ENCODE measurements at places on chromosomes 5 and 9.

DNA sequence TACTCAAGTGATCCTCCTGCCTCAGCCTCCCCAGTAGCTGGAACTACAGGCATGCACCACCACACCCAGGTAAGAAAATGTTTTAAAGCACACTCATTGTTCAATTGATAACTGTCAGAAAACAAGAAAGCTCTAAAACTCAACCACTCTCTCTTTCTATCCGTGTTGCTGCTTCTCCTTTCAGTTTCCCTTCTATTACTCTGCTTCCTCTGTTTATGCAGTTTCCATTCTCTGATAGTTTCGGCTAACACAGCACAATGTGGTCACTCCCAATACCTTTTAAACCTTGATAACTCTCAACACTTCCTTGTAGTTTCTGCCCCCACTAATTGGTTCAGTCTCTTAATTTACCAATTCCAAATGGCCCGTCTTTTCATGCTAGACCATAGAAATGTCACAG is 59.2 kb upstream of the NR4A3 start:
- DNase-seq, result no peak

GRCh38 chr9:94812343-94812742 is 85.8 kb downstream of the AOPEP start:
- DNase-seq, result no peak

- peak; percentile 31 for DNase-seq
These were observed 118.9 kb upstream of the ELL2 start for GRCh38 chr5:96080557-96080956.

- DNase-seq, result no peak
These were observed 482.9 kb downstream of the TMEM38B start for GRCh38 chr9:106177216-106177615.

DNA sequence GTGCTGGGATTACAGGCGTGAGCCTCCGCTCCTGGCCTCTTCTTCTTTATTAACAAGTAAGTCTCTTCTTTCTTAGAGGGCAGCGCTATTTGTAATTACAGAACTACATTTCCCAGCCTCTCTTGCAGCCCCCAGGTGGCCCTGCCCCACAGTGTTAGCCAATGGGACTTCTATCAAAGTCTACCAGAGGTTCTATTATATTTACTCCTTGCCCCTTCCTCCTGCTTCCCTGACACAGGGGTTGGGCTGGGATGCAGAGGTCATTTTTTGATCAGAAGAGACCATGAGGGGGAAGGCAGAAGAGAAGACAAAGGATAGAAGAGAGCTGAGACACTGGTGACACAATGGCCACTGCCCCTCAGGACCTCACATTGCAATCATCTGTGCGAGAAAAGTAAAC is 224.2 kb downstream of the SYK start:
- DNase-seq, result no peak

- no peak for DNase-seq
These were observed 2.0 kb upstream of the ADAMTS6 start for GRCh38 chr5:65483546-65484346.

- peak; percentile 11 for DNase-seq
These were observed 282.1 kb downstream of the CRB2 start for GRCh38 chr9:123637945-123638634.

DNA sequence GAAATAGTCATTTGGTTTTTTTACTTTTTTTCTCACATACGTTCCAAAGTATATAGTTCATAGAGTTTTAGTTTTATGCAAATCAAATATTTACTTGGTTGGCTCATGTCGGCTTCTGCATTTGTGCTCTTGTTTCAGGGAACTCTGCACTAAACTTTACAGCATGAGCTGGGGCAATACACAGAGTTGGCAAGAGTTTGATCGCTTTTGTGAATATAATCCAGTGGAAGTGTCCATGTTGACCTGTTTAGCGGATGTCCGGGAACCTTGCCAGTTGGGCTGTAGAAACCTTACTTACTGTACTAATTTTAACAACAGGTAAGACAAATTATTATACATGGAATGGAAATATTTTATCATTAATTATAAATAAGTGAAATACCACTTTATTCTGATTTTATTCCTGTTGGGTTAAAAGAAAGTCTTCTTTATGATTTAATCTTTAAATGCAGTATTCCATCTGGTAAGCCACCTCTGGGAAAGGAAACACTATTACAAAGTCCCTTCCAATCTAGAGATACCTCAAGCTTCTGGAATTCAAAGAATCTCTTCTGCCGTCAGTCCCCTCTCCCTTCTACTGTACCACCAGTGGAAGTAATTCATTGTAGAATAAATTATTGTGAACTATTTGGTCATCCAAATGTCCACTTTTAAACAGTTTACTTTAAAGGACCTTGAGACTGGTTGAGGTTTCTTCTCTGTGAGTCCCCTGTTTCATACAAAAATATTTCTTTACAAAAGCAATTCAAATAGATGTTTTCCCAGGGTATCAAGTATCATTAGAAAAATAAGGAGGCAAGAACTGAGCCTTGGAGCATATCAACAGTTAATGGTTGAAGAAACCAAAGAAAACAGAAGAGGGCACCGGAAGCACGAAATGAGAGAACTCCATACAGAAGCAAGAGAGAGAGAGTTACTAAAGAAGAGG is 45.2 kb upstream of the GLIPR2 start:
- no peak for DNase-seq

DNA sequence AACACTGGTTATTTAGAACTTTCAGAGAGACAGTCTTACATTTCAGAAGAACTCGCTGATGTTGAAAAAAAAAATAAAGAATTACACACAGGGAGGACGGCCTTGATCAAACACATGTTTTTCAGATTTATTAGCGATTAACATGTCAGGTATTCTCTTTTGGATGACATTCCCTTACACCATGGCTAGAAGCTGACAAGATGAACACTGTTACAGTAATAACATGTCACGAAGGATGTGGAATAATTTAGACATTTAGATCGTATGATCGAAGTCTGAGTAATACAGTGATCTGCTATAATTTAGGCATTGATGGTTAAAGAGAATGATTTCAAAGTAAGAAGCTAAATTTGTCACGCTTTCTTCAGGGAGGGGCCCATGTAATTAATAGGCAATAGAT is 24.6 kb upstream of the FBXL7 start:
- no peak for DNase-seq

- no peak for DNase-seq
These were observed 14.5 kb upstream of the LPCAT1 start for GRCh38 chr5:1538276-1538675.

DNA sequence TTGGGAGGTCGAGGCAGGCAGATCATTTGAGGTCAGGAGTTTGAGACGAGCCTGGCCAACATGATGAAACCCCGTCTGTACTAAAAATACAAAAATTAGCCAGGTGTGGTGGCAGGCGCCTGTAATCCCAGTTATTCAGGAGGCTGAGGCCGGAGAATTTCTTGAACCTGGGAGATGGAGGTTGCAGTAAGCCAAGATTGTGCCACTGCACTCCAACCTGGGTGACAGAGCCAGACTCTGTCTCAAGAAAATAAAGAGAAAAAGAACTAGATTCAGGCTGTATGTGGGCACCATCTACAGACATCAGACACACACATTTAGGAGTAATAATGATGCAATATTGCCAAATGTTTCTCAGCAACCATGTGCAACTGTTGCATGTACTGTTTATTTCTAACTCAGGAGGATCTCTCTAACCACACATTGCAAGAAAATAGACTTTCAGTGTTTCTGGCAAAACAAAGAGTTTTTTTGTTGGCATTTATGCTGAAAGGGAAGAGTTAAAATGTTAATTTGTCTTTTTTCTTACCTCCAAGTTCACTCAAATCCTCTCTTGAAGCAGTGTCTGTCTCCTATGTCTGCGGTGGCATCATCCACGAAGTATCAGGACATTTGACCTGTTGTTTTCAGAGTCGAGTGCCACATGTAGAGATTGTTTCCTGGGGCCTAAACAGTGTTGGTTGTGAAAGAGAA is 5.1 kb upstream of the ORM1 start:
- DNase-seq, result no peak

Data from stimulated activated naive CD8-positive, alpha-beta T cell treated with anti-CD3 and anti-CD28 coated beads, Interleukin-15, Interleukin-2, amounts not matched to agents 100 U/mL and 50 U/mL, for 24 hours (primary cell).